ENCODE measurements at places on chromosomes 7 and 10.
A peak's percentile ranks its signal among the peaks of the same experiment; 100 is the strongest.

DNA sequence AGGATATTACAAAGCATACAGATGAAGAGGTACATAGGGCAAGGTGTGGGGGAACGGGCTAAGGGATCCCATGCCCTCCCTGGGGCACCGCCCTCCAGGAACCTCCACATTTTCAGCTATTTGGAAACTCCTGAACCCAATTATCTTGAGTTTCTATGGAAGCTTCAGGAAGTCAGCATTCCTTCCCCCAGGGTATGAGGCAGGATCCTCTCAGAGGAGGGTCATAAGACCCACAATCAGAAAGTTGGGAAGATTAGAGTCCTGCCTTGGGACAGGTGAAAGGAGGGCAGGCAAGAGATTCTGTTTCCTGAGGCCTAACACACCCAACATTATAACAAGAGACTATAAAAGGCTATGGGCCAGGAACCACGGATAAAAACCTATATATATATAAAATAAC, 98.0 kb downstream of the RALA start:
- DNase-seq: no peak

DNA sequence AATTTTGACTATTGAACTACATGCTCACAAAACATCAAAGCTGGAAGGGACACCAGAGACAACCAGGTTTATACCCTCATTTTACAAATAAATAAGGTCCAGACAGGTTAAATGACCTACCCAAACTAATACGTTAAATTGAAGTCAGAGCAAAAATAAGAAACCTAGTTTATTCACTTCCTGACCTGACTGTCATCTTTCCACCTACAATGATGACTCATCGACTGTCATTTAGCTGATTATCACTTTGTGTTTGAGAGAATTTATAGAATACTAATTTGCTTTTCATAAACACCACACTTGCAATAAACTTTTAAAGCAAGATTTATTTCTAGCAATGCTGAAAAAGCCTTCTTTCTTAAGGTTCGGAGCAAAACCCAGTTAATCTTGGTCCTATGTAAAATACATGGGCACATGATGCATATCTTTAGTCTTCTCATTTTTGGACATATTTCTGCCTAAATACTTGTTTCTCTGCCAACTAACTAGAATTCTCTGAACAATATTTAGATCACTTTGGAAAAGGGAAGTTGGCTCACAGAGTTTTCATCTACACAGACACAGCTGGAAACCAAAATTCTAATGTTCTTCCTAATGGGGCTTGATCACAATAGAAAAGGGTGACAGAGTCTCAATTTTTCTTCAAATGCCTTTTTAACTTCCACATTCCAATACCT, 16.7 kb upstream of the LRRN3 start:
- DNase-seq: no peak

DNA sequence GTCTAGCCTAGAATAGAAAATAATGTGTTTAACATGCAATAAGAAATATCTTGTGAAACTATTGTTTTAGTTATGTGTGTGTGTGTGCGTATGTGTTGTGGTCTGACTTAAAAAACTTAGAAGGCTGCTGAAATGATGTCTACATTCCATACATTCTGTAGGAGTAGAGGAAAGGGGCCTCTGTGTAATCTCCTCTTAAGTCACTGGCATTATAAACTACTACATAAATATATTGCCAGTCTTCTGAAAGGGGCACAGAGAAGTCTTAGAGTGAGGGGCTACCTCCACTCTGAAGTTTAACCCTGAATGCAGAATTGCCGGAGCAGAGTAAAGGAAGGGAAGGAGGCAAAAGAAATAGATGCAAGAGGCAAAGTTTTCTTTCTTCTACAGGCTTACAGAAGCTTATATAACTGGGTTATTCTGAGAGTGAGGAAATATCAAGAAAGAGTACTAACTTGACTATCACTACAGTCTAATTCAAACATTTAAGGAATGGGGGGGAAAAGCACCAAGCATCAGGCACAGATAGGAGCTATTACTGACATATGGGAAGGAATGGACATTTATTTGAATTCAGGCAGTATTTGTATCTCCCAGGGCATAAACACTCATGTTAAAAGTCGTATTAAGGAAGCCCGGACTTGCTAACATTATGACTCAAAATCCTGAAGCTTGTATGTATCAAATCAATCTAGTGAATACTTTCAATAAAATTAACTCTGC, 75.7 kb downstream of the DNAJC1 start:
- DNase-seq: no peak

- no peak for DNase-seq
Measured at GRCh38 chr10:49498425-49498824, 40.5 kb downstream of the ERCC6 start.

DNA sequence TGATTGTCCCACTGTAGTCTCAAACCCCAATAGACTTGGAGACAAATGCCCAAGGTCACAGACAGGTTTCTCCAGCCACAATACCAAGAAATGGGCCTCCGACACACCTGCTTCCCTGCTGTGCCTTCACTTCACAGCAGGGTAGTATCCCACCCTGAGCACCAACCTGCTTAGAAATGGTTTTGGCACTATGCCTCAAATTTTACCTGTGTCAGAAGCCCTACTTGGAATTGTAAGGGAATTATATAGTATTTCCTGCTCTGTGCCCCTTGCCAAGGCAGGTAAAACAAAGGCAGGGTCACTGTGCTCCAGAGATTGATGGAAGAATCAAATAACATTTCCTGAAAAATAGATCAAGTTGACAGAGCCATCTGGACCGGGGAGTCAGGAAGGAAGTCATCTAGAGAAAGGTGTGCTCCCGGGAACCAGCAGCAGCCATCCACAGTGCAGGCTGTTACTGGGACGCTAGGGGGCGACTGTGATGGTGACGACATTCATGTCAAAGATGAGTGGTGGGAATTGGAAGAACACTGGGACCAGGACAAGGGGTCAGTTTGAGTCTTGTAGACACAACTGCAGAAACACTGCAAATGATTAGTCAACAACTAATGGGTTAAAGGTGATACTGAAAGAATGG, 117.8 kb upstream of the AKR1E2 start:
- DNase-seq: no peak

DNA sequence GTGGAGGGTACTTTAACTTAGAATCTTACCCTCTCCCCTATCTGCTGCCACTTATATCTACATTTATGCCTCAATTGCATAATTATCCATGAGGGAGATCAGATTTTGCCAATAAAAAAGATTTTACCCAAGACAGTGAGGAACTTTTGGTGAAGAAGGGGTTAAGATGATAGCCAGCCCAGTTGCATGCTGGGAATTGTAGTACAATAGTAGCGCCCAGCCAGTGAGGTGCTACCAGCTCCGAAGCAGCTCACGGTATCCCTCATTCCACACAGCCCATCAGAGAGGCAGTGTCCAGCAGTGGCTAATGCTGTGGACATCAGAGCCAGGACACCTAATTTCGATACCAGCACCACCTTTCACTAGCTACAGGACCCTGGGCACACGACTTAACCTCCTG, 5.9 kb upstream of the LGI1 start:
- peak; percentile 63 for DNase-seq

- peak; percentile 70 for DNase-seq
Measured at GRCh38 chr7:158239290-158239981, 348.2 kb downstream of the PTPRN2 start.

DNA sequence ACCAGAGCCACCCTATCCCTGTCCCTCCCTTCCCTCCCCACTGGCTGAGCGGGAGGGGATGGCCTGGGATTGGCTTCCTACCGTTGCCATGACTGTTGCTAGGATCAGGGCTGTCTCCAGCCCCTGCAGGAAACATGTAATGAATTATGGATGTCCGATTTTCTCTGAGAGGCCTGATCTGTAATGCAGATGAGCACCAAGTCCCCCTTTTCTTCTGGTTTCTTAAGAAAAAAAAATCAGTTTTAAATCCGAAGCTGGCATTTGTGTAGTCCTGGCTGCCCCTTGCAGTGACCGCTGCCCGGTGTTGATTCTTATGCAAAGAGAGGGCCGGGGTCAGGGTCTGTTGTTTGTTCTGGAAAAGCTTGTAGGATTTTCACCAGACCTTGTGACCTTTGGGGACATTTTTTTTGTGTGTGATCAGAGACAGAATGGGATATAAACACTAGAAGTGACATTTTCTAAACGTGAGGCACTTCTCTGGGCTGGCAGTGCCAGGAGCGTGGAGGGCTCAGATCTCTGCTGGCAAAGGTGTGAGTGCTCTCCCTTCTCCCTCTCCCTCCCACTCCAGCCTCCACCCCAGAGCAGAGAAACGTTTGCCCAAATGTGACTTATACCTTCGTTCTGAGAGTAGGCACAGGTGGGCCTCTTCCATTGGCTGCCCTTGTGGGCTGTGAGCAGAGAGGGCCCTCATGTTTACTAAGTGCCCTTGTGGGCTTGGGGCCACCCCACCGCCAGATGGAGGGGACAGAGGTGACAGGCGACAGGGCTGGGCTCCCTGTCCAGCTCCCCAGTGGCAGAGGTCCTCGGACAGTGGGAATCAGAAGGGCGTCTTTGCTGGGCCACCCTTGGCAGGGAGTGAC, 127.5 kb downstream of the DNAJB6 start:
- no peak for DNase-seq

GRCh38 chr7:98250789-98251188, 1.2 kb downstream of the TECPR1 start:
- no peak for DNase-seq

DNA sequence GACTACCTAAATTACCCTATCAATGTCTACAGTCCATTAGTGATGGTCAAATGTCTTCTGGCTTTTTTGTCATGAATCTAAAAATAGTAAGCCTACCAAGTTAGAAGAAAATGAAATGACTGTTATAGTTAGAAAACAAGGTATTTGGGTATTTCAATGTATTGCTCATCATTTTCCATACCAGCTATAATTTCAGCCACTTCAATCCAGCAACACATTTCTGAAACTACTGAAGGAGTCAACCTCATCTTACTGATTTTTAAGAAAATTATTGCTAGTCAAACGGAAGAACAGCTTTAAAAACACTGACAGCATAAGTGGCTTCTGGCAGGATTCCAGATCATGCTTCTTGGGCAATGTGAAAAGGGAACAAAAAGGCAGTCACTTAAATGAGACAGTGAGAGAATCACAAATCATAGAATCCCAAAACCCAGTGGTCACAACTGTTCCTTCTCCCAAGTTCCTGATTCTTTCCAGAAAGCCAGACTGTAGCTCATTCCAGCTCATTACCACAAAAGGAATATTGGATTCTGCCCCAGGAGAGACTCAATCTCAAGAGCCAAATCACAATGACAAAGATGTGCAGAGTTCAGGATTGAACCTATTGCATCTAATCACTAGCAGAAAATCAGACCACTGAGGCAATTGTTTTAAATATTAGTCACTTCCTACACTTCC, 61.2 kb upstream of the LRRN3 start:
- peak; percentile 16 for DNase-seq

- no peak for DNase-seq
Measured at GRCh38 chr7:128915841-128916642, 5.5 kb upstream of the KCP start.

DNA sequence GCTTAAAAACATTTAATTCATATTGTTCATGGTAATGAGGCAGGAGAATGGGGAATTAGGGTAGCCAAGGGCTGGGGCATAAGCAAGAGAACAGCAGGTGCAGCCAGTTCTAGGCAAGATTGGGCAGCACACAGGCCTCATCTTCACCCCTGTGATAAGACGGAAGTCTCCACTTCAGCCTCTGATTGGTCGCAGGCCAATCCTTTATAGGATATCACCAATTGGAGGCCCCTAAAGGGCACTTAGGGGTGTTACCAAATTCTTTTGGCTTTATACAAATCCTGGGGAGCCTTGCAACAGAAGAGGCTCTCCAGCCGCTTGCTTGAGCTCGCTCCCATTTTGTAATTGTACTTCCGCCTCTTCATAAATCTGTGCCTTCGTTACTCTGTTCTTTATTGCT, 231.1 kb downstream of the REEP3 start:
- no peak for DNase-seq

GRCh38 chr7:21422751-21423150, 5.1 kb upstream of the SP4 start:
- no peak for DNase-seq

GRCh38 chr7:35430547-35431153, 176.8 kb upstream of the TBX20 start:
- DNase-seq: no peak

DNA sequence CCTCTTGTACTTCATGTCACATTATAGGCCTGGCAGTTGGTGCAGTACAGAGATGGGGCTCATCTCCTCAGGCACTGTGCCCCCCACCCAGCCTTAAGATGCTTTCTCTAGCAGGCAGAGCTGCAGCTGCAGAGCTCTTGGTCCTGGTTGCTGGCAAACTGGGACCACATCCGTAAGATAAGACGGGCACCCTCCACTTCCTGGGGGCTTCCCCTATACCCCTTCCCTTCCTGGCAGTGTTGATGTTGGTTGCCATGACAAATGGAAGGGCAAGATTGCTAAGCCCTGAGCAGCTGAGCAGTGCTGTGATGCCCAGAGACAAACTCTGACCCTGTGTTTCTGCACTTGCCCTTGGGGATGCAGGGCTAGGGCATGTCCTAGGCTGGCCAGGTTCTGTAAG, 103.4 kb upstream of the ANLN start:
- DNase-seq: no peak

- no peak for DNase-seq
Measured at GRCh38 chr10:124825702-124826101, 24.1 kb downstream of the ABRAXAS2 start.

DNA sequence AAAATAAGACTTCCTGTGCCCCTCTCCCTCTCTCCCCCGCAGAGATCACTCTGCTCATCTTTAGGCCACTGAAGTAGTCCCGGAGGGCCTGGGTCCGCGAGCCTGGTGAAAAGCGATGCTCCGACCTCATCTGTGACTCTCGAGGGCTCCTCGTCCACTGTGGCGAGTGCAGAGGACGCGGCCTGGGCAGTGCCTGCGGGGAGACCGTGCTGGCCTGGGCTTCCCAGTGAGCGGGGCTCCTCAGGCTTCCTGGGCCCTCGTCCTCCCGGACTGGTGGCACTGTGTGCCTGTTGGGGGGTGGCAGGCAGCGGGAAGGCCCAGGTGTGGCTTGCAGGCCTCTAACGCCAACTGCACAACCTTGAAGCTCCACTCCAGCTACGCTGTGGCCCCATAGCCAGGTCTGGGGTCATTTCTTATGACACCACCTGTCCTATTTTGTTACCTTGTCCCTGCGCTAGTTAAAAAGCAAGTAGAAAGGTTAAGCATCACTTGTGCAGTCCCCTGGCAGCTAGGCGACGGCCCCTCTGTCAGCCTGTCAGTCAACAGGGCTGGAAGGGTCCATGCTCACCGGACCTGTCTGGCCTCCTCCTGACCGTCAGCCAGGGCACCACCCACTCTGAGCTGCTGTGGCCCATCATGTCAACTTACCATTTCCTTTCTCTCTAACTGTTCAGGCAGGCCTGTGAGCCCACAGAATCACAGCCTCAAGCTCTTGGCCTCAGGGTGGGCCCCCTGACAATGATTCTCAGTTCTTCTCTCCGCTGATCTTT, 20.5 kb downstream of the MNX1 start:
- no peak for DNase-seq

GRCh38 chr10:78471326-78471722, 437.7 kb downstream of the RPS24 start:
- no peak for DNase-seq
